ENCODE measurements at places on chromosomes 13 and 19.

- peaks cover 39% of the 10 kb centered on the region for H3K4me1 ChIP-seq
- no peaks in the 10 kb centered on the region for H3K36me3 ChIP-seq
- DNase-seq, result no peak
- peak overlapping the region; percentile 100 for H3K27ac ChIP-seq
Measured at GRCh38 chr19:42255766-42256745, 1.1 kb upstream of the ERF start.

DNA sequence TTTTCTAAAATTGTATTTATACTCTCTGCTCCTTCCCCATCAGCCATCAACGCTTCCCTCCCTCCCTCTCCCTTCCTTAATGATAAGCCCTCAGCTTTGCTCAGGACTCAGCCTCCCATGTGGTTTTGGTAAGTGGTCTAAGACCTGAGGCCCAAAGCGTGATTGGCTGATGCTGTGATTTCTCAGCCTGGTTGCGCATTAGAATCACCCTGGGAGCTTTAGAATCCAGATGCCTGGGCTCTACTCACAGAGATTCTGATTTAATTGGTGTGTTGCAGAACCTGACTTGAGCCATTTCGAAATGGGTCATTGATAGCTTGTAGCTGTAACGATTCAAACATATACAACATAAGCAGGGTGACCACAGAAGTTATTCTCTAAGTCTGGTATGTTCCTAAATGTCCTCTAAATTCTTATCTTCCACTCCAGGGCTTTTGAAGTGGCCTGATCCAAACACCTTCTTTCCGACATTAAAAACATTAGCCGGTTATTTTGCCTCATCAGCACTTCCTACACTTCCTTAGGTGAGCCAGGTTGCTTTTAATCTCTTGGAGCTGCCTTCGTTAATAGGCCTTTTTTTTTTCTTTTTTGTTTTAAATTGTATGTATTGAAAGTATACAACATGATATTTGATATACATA, 60.6 kb downstream of the LRCH1 start:
- H3K4me1 ChIP-seq, result peaks cover 61% of the 10 kb centered on the region
- no peaks in the 10 kb centered on the region for H3K36me3 ChIP-seq
- peak overlapping the region; percentile 83 for H3K27ac ChIP-seq
- DNase-seq, result no peak
- H3K27me3 ChIP-seq, result no peaks in the 10 kb centered on the region
- no peak overlapping the region for H3K4me3 ChIP-seq

DNA sequence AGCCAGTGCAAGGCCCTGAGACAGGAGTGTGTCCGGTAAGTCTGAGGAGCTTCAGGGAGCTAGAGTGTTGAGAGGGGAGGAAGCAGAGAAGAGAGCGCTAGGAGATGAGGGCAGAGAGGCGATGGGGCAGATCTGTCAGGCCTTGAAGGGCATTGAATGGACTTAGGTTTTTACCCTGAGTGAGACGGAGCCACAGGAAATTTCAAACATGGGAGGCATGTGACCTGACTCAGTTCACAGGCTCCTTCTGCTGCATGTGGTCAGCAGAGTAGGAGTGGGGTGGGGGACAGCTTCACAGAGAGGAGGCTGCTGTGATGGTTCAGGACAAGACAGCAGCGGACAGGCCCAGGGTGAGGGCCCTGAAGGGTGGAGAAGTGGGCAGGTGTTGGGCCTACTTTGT, 2.5 kb upstream of the FAM98C start:
- peaks cover 15% of the 10 kb centered on the region for H3K4me1 ChIP-seq
- H3K4me3 ChIP-seq, result no peak overlapping the region
- DNase-seq, result no peak
- no peaks in the 10 kb centered on the region for H3K27me3 ChIP-seq
- no peak overlapping the region for H3K27ac ChIP-seq

- no peaks in the 10 kb centered on the region for H3K27me3 ChIP-seq
- DNase-seq, result no peak
- H3K4me3 ChIP-seq, result no peak overlapping the region
- H3K36me3 ChIP-seq, result no peaks in the 10 kb centered on the region
Measured at GRCh38 chr13:107881362-107881761, 334.0 kb downstream of the LIG4 start.

DNA sequence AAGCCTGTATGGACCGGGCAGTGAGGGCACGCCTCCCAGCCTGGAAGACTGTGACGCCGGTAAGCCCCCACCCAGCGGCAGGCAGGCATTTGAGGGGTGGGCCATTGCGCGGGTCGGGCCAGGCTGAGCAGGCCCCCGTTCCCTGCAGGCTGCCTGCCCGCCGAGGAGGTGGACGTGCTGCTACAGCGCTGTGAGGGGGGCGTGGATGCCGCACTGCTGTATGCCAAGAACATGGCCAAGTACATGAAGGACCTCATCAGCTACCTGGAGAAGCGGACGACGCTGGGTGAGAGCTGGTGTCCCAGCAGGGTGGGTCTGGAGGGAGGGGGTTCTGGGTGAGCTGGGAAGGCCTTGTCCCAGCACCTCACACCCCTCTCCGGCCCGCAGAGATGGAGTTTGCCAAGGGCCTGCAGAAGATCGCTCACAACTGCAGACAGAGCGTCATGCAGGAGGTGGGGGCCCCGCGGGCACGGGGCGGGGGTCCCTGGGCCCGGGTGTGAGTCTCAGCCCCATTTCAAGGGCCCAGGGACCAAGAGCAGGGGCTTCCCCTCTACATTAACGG, 7.1 kb downstream of the ARHGAP45 start:
- peaks cover 6% of the 10 kb centered on the region for H3K36me3 ChIP-seq
- peak overlapping the region; percentile 74 for H3K27ac ChIP-seq
- DNase-seq, result no peak
- H3K27me3 ChIP-seq, result peaks cover 6% of the 10 kb centered on the region
- H3K4me3 ChIP-seq, result no peak overlapping the region
- peaks cover 64% of the 10 kb centered on the region for H3K4me1 ChIP-seq

GRCh38 chr13:24865163-24865953, 101.4 kb downstream of the RNF17 start:
- H3K4me3 ChIP-seq, result no peak overlapping the region
- H3K36me3 ChIP-seq, result no peaks in the 10 kb centered on the region
- H3K27ac ChIP-seq, result no peak overlapping the region

DNA sequence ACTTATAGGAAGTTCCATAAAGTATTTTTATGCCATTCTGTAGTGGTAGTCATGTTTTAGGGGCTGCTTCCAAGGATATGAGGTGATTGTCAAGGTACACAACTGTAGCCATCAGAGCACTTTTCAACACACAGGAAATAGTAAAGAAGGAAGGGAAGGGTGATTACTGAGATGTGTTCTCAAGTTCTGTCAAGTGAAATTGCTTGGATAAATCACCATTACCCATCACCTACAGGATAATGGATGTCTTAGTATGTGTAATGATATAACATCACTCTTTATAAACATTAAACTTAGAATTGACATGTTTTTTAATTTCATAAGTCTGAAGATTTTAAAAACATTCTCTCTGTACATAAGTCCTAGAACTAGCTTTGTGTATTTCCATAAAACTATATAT, 487.9 kb downstream of the DCT start:
- no peaks in the 10 kb centered on the region for H3K27me3 ChIP-seq
- DNase-seq, result no peak
- no peaks in the 10 kb centered on the region for H3K36me3 ChIP-seq
- no peaks in the 10 kb centered on the region for H3K4me1 ChIP-seq

- peaks cover 3% of the 10 kb centered on the region for H3K27me3 ChIP-seq
- H3K4me1 ChIP-seq, result peaks cover 11% of the 10 kb centered on the region
- peak; percentile 56 for DNase-seq
- H3K36me3 ChIP-seq, result no peaks in the 10 kb centered on the region
- H3K27ac ChIP-seq, result no peak overlapping the region
- no peak overlapping the region for H3K4me3 ChIP-seq
Measured at GRCh38 chr19:41991025-41991424, 3.0 kb downstream of the ATP1A3 start.

DNA sequence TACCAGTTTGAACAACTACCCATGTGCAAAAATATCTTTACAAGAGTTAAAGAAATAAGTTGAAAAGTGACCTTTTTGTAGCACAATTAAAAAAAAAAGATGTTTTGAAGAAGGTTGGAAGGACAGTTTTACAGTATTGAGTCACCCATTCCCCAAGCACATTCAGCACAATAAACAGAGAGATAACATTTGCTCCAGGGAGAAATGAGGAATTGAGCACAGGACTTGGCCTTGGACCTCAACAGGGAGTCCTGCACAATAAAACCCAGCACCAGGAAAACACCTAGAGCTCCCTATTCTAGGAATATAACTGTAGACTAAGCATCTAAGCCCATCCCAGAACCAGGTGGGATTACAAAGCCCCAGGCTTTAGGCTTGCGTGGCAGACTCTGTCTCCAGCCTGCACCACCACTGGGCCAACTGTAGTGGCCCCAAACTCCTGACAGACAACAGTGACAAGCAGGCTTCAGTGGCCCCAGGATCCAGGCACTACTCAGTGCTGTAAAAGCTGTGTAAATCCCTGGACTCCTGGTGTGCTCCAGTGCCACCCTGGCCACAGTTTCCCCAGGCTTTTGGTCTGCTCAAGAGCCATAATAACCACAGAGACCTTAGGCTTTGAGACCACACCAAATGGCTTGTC, 857.2 kb downstream of the SLITRK1 start:
- H3K36me3 ChIP-seq, result no peaks in the 10 kb centered on the region
- H3K27ac ChIP-seq, result no peak overlapping the region
- H3K27me3 ChIP-seq, result no peaks in the 10 kb centered on the region
- DNase-seq, result no peak

DNA sequence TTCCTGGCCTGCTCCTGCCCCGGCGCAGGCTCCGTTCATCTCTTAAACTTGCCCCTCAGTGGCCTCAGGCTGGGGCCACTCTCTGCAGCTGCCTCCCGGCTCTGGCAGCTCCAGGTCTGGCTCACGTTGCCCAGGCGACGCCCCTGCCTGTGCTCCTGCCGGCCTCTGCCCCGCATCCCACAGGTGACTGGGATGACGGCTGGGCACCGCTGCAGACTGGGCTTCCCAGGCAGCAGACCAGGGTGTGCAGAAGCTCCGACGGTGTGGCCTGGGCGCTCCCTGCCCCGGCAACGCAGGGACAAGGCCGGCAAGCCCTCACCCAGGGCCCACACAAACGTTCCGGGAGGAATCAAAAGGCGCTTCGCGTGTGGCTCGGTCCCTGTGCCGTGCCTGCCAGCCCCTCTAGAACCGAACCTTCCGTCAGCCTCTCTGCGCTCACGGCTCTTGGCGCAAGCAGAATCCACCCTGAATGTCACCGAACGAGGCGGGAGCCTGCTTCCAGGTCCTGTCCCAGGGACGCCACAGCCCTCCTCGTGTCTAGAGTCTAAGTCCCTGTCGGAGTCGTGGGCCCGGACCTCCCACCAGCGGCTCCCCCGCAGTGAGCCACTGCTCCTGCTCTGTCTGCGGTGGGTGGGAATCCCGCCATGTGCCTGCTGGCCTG, 64.8 kb downstream of the MLLT1 start:
- peaks cover 37% of the 10 kb centered on the region for H3K4me1 ChIP-seq
- H3K27me3 ChIP-seq, result no peaks in the 10 kb centered on the region
- H3K36me3 ChIP-seq, result peaks cover 6% of the 10 kb centered on the region
- no peak overlapping the region for H3K27ac ChIP-seq
- no peak for DNase-seq

DNA sequence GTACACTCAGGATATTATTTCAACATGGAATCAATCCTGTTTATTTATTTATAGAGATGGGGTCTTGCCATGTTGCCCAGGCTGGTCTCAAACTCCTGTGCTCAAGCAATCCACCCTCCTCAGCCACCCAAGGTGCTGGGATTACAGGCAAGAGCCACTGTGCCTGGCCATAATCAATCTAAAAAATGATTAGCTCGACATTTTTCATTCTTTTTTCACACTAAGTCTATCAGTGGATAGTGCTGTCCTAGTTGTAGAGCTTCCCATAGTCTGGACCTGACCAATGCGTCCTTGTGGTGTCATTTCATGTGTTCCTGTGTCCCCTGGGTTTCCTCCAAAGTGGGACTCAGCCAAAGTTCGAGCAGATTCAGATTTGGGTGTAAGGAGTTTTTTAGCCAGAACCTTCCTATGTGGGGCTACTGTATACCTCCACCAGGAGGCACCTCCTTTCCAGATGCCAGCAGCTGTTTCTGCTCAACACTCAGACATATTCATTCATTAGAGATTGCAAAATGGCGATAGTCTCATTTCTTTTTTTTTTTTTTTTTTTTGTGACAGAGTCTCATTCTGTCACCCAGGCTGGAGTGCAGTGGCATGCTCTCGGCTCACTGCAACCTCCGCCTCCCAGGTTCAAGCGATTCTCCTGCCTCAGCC, 61.1 kb downstream of the MAP4K1 start:
- no peaks in the 10 kb centered on the region for H3K4me1 ChIP-seq
- DNase-seq, result no peak
- no peaks in the 10 kb centered on the region for H3K27me3 ChIP-seq

GRCh38 chr13:80707000-80707983, 366.4 kb upstream of the SPRY2 start:
- H3K36me3 ChIP-seq, result no peaks in the 10 kb centered on the region
- no peak for DNase-seq
- no peak overlapping the region for H3K27ac ChIP-seq
- H3K27me3 ChIP-seq, result no peaks in the 10 kb centered on the region
- H3K4me3 ChIP-seq, result no peak overlapping the region
- H3K4me1 ChIP-seq, result no peaks in the 10 kb centered on the region

DNA sequence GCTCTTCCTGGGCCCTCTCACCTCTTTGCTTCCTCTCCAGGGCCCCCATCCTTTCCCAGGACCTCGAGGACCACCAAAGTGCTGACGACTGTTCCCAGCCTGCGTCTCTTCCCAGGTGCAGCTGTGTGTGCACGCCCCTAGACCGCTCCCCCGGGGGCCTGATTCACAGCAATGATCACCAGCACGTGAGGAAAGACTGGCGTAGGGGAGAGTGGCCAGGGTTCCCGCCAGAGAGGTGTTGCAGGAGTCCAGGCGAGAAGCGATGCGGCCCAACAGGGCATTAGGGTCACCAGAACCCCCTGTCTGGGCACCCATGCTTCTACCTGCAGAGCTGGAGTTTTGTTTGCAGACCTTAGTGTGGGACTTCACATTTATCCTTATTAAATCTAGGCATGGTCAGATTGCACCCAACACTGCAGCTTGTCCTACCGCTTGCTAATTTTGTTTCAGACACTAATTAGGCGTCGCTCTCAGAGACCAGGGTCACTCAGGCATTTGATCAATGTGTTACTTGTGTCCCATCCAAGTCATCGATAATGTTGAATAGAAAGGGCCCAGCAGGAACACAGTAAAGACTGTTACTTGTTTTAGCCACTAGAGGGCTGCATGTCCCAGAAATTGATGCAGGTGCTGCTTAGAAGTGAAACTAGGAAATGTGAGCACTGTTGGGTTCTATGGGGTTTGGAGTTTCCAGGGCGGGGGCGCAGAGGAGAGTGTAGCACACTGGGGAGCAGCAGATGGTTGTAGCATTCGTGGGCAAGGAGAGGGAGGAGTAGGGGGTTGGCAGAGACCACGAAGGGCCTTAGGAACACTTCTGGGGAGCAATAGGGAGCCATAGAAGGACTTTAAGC, 53.2 kb downstream of the CDADC1 start:
- peaks cover 4% of the 10 kb centered on the region for H3K4me1 ChIP-seq
- H3K4me3 ChIP-seq, result peak overlapping the region; percentile 6
- H3K36me3 ChIP-seq, result no peaks in the 10 kb centered on the region
- DNase-seq, result no peak
- no peaks in the 10 kb centered on the region for H3K27me3 ChIP-seq
- no peak overlapping the region for H3K27ac ChIP-seq

DNA sequence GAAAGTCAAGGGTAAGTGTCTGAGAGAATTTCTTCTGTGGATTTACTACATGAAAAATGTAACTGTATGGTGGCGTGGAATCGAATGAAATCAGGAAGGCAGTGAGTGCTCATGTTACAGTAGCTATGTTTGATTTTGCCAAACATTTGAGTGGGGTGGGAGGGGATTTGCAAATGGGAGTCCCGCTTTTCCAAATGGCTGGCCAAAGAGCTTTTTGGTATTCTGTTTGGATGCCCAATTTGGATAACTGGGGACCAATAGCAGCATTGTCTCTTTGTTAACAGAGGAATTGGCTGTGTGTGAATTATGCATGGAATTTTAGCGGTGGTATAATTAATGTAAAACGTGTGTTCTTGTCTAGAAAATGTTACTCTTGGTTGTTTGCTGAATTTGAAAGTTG, 17.8 kb downstream of the HNRNPM start:
- H3K27ac ChIP-seq, result no peak overlapping the region
- no peaks in the 10 kb centered on the region for H3K27me3 ChIP-seq
- H3K4me1 ChIP-seq, result peaks cover 48% of the 10 kb centered on the region
